ENCODE measurements at places on chromosomes 3 and 15.
A peak's percentile ranks its signal among the peaks of the same experiment; 100 is the strongest.

DNA sequence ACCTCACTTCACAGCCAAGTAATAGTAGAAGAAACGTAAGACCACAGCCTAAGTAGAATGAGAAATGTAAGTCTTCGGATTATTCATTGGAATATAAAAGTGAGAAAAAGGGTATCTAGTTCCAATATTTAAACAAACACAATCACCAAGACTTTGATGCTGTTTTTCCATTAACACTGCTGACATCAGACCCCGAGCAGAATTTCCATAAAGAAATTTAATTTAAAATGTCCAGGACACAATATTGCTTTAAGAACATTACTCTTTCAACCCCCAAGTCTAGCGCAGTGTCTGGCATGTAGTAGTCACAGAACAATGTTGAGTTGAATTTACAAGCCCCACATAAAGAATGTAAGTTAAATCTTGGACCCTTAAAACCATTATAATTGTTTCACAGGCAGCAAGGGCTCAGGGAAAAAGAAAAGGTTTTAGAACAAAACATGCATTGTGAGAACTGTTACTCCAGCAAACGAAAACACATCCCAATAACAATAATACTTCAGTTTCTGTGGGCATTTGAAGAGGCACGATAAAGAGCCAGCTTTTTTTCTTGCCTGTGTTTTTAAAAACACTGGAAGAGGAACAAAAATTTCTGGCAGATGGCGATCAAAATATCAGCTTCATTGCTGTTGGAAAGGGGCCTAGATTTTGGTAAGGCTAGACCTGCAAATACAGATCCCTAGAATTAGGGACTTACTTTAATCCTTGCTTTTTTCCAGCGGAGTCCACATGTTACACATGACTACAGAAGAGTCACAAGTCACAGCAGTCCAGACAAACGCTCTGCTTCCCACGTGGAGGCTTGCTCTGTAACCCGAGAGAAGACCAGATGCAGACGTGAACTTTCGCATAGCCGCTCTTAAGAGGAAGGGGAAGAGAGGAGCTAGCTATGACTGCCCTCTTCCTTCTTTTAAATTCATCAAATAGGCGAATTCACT is 77.9 kb upstream of the IGSF10 start:
- peak; percentile 58 for DNase-seq

DNA sequence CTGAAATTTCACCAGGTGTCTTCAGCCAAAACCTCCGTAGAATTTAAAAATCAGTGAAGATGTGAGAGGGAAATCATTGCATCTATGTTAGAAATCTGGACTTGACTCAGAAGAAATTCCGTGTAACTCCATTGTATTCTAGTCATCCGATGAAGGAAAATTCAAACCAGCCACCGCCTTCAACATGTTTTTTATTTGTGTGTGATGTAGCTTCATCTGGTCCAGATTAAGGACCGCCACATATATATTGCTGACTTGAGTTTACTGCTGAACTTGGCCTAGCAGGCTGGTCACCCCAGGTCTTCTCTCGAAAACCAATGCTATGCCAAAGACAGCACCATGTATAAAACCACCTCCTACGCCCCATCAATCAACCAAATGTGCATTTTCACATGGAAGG is 120.9 kb downstream of the FOXP1 start:
- DNase-seq = peak; percentile 71

- no peak for DNase-seq
Observed at GRCh38 chr3:183800243-183800863, 25.0 kb downstream of the MAP6D1 start.

- DNase-seq = no peak
Observed at GRCh38 chr3:4503050-4503449, 9.9 kb downstream of the ITPR1 start.

GRCh38 chr3:58052373-58053273 is 44.4 kb downstream of the FLNB start:
- peak; percentile 97 for DNase-seq

- no peak for DNase-seq
Observed at GRCh38 chr15:51232581-51232980, 105.8 kb downstream of the CYP19A1 start.

DNA sequence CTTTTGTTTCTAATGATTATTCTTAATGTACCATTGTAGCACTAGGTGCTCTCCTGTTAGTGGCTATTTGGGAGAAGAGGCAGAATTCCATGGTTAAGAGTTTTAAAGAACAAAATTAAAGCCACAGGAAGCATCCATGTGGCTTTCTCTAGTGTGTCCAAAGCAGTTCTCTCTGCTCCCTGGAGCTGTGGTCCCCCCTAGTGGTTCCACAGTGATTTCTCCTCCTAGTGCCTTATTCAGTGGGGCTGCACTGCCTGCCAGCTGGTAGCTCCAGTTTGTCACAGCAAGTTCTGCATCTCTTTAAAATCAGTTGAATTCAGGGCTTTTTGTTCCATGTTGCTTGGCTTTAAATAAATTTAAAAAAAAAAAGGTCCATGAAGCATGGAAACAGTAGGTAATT is 39.6 kb upstream of the FAM98B start:
- peak; percentile 75 for DNase-seq

GRCh38 chr15:83487519-83487918 is 40.4 kb downstream of the SH3GL3 start:
- no peak for DNase-seq

DNA sequence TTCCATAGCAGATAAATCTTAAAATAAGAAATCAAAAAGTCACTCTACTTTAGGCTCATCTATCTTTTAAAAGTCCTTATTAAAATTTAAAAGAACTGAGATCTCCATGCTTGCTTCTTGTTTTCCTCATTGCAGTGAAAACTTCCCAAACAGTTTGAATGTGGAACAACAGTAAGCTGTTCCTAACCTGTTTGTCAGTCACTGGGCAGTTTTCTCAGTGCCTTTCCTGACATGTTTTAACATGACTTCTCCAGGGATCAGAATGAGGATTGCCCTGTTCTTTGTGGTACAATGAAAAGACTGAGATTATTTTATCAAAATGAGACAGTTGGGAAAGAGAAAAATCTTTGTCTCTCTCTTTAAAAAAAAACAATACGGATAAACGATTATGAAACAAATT is 774 bp downstream of the GPR87 start:
- DNase-seq = no peak

DNA sequence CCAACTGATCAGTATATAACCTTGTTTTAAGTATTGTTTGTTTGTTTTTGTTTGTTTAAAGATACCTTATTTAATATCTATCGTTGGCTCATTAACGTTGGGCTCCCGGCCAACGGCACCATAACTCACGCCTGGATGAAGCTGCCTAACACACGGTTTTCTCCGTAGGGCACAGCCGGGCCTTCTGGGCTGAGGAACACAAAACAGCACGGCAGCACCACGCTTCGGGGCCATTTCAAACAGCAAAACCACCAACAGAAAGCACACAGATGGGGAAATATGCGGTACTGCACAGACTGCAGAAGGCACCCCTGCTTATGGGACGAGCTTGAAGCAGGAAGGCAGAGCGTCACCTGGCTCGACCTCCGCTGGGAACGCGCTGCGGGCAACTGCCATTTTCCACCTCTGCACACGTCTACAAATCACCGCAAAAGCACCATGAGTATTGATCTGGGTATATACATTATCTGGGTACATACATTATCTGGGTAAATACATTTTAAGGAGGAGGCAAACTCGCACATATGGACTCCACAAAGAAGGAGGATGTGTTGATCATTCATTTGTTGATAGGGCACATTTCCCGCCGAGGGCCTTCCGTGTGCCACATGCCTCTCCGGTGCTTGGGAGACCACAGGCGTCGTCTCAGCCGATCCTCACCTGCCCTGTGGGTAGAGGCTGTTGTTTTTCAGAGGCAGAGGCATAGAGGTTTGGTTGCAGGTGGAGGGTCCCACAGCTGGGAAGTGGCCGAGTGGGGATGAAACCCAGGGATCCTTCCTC is 123.7 kb upstream of the ATP2B2 start:
- no peak for DNase-seq

DNA sequence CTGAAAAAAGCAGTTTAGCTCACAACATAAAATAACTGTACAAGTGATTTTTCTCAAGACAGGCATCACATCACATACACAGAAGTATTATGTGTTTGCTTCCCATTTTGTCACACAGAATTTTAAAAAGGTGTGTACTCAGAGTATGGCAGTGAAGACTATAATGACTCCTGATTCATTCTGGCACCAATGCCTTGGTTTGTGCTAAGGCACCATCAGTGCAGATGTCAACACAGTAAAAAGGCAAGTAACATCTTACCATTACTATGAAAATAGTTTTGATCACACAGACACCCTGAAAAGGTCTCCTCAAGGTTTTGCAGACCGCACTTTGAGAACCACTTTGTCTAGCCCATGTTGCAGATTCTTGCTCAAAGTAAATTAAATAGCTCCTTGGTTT is 191.6 kb downstream of the KLHL25 start:
- DNase-seq = no peak

DNA sequence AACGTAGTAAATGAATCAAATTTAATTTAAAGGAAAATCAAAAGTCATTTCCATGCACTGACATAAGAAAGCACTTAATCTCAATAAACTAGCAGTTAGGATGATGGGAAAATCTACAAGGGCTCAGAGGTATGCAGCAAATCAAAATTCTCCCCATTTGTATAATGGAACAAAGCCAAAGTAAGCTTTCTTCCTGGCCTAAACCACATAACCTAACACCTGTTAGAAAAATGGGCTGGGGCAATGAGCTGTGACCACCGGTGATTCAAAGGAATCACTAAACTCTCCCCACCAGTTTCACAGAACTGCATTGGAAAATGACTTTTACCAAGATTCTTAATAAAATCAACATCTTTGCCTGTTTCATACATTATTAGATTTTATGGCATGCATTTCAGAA is 1024.3 kb downstream of the FHIT start:
- DNase-seq = no peak

DNA sequence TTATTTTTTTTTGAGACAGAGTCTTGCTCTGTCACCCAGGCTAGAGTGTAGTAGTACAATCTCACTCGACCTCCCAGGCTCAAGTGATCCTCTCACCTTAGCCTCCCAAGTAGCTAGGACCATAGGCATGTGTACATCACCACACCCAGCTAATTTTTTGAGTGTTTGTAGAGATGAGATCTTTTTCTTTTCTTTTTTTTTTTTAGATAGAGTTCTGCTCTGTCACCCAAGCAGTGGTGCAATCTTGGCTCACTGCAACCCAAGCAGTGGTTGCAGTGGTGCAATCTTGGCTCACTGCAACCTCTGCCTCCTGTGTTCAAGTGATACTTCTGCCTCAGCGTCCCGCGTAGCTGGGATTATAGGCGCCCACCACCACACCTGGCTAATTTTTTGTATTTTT is 5.2 kb downstream of the CEP97 start:
- no peak for DNase-seq

- DNase-seq = no peak
Observed at GRCh38 chr3:12399226-12399625, 85.1 kb upstream of the TSEN2 start.

All from fibroblast of skin of abdomen (primary cell).